ENCODE measurements at places on chromosomes 13 and 19.

DNA sequence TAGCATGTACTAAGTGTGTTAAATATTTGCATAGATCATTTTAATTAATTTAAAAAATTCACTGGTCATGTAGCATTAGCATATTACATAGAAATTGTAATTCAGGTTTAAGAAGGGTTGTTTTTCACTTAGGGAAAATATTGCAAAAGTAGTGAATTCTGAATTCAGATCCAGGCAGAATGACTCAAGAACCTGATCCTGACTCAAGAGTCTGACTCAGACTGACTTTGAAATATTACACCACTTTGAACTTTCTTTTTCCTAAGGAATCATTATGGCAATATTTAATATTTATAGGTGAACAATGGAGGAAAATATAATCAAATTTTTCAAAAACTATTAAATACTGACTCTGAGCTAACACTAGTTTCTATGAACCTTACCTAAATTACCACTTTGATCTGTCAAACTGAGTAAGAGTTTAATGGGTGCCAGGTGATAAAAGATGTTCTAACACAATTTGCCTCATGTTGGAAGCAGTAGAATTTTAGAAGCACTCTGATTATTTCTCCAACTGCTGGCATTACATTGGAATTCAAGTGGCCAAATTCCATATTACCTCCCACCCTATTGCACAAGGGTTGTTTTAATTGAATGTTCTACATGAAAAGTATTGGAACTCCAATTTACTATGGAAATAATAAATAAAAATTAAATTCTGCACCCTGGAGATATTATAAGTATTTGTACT, 261.6 kb downstream of the SLITRK1 start:
- no peak for DNase-seq

DNA sequence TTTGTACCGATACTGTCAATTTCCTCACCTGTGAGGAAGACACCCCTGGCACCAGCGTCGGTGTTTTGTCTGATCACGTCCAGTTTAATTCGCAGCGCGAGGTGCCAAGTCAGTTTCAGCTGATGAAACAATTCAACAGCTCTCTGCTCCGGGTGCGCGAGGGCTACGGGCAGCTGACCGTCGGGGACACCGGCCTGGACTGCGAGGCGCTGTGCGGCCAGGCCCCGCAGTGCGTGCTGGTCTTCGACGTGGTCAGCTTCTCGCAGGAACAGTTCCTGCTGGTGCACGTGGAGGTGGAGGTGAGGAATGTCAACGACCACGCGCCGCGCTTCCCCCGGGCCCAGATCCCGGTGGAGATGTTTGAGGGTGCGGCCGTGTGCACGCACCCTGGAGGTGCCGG, 171.5 kb downstream of the OLFM4 start:
- DNase-seq = no peak

DNA sequence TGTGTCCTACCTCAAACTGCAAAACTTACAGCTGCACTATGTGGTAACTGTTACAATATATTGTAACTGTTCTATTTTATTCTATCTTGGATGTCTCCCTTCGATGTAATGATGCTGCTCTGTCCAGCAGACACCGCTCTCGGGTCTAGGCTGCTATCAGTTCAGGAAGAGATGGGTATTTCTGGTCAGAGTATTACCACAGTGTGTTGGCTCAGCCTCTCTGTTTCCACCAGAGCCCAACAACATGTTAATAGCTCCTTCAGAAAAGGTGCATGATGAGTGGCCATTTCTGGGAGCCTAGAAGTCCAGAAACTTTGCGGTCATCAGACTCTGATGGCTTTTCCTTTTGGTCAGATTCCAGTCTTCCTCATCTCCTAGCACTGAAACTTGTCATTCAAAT, 35.9 kb upstream of the IGFL1 start:
- no peak for DNase-seq

GRCh38 chr13:95447814-95448213, 104.7 kb upstream of the CLDN10 start:
- DNase-seq = no peak

GRCh38 chr19:746208-746819, 4.6 kb upstream of the MISP start:
- no peak for DNase-seq

- no peak for DNase-seq
These were observed 1.3 kb upstream of the C3 start for GRCh38 chr19:6721773-6722172.

GRCh38 chr19:12825254-12826131, 8.9 kb downstream of the RTBDN start:
- peak; percentile 25 for DNase-seq

DNA sequence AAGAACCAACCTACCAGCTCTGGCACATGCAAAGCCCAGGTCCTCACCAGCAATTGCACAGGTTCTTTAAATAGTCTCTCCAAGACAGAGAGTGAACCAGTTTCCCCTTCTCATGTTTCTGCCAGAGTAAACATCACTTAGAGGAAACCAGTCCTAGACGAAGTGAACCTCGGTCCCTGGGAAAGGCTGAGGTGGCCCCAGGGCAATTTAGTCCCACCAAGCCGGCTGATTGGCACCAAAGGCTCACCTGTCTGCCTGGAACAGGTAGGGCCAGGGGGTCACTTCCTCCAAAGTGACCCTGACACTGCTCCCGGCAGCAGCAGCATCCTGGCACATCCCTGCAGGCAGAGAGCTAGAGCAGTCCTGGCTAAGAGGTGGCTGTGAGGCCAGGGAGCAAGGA, 122.9 kb upstream of the ZNF507 start:
- no peak for DNase-seq

- DNase-seq = no peak
These were observed 572.0 kb downstream of the IRS2 start for GRCh38 chr13:109214393-109214792.

DNA sequence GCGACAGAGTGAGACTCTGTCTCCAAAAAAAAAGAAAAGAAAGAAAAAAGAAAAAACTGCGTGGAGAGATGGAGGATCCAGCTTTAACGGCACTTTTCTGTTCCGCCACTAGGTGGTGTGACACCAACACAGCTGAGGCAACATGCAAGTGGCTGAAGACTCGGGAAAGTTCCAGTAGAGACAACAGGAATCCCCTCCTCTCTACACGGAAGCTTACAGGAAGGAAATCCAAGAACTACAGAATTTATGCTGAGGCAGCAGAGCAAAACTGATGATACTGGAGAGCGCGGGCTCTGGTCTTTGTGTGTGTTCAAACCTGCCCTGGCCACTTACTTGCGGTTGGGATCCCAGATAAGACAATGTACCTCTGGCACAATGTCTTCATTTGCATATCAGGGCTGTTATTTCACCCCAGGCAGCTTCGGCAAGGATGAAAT, 9.9 kb downstream of the RANBP3 start:
- peak; percentile 80 for DNase-seq

DNA sequence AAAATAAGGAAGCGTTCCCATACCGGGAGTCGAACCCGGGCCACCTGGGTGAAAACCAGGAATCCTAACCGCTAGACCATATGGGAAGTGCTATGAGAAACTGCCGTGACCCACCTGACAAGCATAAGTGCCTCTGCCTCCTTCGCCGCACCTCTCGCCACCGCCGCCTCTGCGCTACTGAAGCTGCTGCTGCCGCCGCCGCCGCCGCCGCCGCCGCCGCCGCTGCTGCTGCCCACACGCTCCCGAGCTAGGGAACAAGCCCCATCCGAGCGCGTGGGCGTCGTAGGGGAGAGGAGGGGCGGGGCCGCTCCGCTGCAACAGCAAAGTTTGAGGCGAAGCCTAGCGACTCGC, 610 bp upstream of the WBP4 start:
- peak; percentile 93 for DNase-seq

GRCh38 chr19:732148-733069, 18.5 kb upstream of the MISP start:
- no peak for DNase-seq

DNA sequence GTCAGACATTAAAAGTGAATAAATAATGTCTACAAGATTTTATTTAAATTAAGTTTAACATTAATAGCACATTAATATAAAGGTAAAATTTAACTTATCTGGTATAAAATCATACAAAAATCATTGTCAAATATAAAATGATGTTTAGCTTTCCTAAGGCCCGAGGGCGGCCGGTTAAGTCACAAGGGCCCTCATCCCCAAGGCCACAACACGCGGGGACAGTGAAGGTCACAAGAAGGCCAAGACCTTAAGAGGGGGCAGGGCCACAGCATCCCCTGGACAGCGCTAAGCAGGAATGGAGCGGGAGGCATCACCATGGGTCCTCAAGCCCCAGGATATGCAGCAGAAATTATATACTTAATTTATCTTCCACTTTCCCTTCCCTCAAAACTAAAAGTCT, 62.7 kb upstream of the ZNF85 start:
- no peak for DNase-seq

GRCh38 chr13:98406971-98407370, 169.9 kb downstream of the STK24 start:
- DNase-seq = no peak

DNA sequence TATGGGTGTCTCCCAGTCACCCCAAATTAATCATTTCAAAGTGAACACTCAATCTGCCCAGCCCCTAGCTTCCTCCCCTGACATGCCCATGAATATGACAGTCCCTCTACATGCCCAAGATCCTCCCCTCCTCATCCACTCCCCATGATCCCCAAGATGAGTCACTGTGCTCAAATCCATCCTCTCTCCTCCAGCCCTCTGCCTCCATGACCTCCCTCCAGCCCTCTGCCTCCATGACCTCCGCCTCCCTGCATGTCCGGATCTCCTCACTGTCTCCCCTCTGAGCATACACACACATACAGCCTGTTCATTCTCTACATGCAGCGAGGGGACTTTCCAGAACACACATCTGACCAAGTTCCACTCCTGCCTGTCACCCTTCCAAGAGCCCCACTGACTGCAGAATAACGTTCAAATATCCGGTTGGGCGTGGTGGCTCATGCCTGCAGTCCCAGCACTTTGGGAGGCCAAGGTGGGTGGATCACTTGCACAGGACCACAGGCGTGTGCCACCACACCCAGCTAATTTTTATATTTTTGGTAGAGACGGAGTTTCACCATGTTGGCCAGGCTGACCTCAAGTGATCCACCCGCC, 18.4 kb upstream of the FEM1A start:
- no peak for DNase-seq

DNA sequence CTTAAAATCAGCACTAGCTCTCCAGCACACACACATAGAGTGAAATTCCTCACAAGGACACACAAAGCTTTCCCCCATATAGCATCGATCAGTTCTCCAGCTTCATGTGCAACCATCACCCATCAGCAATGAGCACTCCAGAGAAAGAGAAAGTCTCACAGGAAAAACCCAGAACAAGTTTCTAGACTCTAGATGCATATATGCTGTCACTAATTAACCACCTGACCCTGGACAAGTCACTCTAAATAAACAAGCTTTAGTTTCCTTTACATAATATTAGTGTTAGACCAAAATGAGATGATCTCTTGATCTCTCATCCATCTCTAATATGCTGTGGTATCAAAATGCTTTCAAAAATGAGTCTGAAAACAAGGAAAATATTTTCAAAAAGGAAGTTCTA, 81.2 kb downstream of the TBC1D4 start:
- DNase-seq = no peak

GRCh38 chr19:15371786-15372380, 7.7 kb downstream of the AKAP8 start:
- no peak for DNase-seq

- DNase-seq = peak; percentile 32
These were observed 208.7 kb downstream of the LACC1 start for GRCh38 chr13:44088411-44088810.

DNA sequence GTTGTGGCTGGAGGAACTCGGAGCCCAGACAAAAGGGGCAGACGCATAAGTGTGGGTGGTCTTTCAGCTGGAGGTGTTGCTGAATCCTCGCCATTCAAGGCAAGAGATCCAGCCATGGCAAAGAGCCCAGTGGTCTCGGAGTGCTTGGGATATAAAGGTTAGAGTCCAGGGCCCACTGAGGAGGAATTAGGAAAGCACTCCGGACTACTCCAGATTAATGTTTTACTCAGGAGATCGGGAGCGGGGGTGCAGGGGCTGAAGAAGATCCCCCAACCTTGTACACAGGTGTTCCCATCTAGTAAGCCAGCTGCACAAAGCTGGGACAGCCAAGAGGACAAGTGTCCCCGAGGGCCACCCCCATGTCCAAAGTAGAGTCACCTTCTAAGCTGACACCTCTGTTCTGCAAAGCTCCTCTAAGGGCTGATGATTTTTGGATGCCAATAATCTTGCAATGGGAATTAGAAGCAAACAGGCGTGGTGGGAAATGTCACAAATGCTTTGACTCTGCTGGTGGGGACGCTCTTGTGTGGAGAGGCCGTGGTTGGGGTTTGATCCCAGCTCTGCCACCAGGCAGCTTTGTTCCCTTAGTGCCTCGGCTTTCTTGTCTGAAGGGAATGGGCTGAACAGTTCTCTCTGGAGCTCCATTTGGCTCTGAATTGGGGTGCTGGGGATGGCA, 194.3 kb upstream of the SOX1 start:
- no peak for DNase-seq

- no peak for DNase-seq
These were observed 24.6 kb downstream of the ZMYM5 start for GRCh38 chr13:19838865-19839275.

DNA sequence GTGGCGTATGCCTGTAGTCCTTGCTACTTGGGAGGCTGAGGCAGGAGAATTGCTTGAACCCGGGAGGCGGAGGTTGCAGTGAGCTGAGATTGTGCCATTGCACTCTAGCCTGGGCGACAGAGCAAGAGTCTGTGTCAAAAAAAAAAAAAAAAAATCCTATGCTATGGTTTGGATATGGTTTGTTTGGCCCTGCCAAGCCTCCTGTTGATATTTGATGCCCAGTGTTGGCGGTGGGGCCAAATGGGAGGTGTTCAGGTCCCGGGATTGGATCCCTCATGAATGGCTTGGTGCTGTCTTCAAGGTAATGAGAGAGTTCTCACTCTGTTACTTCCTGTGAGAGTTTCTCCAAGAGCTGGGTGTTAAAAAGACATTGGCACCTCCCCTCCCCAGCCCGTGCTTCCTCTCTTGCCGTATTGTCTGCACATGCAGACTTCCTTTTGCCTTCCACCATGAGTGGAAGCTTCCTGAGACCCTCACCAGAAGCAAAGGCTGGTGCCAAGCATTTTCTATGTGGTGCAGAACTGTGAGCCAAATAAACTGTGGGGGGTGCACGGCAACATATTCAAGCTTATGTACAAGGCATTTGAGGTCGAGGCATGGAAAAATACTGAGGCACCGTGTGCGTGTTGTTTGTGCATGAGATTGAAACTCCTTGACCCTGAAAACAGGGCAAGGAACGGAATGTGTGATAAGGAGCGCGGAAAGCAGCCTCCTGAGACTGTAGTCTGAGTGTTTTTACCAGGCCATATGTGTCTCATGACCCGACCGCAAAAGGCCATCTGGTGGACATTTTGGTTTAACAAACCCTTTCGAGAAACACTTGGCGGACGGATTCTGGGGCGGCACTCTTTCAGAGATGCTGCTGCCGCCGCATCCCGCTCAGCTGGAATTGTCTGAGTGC, 7.3 kb downstream of the SIGLEC9 start:
- peak; percentile 66 for DNase-seq

- DNase-seq = peak; percentile 47
These were observed 36.0 kb upstream of the LAMP1 start for GRCh38 chr13:113260996-113261395.

- no peak for DNase-seq
These were observed 340.9 kb downstream of the LIG4 start for GRCh38 chr13:107874456-107874855.

Measured in suppressor macrophage treated with lipopolysaccharide for 4 hours (primary cell).